ENCODE measurements at places on chromosomes 2 and 18.

DNA sequence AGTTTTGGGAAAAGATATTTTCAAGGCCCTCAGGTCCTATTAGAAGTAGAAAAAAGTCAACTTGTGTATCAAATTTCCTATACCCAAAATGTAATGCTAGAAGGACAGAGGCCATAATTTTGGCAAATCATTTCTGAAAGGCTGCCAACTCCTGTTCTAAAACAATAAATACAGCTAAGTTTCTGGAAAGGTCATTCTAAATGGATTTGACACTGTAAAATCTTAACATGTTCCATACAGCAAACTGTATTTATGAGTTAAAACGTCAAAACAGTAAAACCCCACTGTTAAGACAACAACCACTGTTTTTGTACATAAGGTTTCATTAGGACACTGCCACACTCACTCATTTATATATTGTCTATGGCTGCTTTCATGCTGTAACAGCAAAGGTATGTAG lies 9.7 kb downstream of the FAM98A start:
- DNase-seq: no peak

DNA sequence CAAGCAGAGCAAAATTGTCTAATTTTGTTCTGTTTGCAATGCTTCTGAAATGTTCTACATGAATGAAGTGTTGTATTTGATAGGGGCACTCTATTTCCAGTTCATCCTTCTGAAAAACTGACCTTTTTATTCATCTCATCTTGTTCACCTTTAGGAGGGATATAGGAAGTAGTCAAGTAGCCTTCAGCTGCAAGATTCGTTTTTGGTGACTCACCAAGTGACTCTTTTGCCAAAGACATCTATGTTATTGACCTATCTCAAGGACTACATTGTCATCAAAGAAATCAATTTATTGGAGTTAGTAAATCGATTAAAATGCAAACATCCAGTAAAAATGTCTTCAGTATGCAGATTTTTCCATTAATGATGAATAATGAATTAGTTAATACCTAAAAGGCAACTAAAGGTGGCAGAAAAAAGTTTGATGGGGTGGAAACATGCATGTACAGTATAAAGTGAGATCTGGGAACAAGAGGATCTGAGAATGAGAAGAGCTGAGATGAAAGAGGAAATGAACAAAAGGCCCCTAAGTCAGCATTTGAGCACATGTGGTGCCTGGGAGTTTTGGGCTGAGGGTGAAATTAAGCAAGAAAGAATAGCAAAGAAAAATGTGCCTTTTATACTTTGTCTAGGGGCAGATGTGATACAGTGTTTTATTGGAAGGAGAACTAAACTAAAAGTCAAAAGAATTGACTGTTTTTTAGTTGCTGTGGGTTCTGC lies 255.1 kb upstream of the LINC00305 start:
- DNase-seq: no peak

DNA sequence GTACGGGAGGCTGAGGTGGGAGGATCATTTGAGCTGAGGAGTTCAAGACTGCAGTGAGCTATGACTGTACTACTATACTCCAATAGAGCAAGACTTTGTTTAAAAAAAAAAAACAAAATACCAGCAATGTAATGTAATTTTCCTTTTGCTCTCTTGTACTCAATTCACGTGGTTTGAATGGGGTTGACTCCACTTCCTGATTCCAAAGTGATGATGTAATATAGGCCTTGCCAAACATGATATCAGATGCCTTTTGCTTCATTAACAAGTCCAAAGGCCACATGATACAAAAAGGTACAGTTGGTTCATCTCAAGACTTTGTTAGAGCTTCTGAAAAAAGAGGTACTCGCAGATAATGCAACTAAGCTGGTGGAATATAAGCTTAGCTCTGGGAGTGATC lies 321.8 kb downstream of the ZEB2 start:
- DNase-seq: no peak

DNA sequence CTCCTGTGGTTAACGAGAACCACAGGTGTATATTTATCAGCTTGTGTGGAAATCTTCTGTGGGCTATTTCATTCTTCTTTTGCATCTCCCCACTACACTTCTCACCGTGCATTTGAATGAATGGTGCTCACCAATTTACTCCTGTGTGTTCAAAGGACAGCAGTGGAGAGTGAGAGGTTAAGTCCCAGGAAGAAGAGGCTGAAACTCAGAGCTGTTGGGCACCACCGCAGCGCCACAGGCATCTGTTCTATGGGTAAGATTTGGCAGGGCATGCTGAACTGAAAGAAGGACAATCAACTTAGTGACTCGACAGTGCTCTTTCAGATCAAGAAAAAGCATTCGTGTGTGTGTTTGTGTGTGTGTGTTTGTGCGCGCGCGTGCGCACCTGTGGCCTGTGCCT lies 297.9 kb upstream of the SIX2 start:
- DNase-seq: no peak

DNA sequence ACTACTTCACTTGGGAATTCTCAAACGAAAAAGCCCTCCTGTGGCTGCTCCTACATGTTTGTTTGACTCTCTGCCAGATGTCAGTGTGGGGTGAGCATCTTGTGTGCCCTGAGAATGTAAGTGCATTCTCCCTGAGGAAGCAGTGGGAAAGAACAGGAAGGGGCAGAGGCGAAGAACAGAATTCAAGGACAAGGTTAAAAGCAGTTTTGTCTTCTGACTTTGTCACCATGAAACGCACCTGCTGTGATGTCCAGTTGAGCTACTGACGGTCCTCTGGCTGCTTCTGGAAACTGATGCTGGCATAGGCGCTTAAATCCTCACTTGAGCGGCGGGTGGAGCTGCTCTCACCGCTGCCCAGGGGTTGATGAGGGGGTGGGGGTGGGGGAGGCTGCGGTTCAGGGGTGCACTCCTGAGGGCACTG lies 4.9 kb downstream of the IRS1 start:
- no peak for DNase-seq

DNA sequence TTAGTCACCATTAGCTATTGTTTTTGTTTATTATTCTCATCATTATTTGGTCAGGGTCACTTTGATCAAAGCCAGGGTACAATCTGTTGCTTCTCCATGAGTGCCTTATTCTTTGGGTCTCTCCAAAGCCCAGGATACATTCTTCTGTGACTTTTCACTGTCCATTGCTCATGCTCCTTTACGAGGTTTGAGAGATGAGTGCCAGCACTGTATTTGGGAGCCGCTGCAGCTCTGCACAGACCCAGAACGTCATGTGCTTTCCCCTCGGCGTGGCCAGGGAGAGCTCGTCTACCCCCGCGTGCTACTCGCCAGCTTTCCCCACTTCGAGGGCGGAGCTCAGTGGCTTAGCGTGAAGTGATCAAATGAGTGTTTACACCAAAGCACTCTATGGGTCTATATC lies 123.7 kb downstream of the COL6A3 start:
- no peak for DNase-seq

DNA sequence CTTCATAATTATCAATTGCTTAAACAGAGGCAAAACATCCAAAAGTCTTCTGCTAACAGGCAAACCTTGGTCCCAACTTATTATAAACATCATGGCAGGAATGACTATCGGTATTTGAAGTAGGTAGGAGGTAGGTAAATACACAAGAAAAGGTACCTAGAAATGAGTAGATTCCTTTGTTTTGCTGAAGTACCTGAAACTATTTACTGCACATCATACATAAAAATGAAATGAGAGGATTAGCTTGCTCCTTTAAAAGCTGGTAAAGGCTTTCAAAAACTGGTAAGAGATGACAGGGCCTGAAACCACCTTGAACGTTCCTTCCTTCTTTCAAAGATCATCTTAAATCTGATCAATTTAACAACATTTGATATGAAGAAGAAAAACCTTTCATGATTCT lies 55.2 kb upstream of the MAPRE2 start:
- no peak for DNase-seq

- DNase-seq: no peak
Measured at GRCh38 chr2:50611351-50611871, 420.5 kb downstream of the NRXN1 start.

- no peak for DNase-seq
Measured at GRCh38 chr2:74847070-74847858, 13.3 kb downstream of the HK2 start.

DNA sequence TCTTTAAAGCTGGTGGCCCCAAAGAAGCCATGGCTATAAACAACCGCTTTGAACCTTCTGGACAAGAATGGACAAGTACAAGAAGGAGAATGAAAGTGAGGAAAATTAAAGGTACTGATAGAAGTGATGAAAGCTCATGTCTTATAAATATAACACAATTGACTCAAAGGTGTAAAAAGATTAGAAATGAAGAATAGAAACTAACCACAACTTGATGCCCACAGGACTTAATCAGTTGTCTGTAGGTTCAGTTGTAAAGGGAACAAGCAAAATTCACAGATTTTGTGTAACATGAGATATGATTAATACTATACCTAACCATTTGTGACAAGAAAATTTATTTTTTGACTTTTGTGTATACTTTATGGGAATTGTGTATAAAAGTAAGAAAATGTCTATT lies 135.7 kb downstream of the NUP35 start:
- no peak for DNase-seq
